ENCODE measurements at places on chromosomes 1 and 21.

DNA sequence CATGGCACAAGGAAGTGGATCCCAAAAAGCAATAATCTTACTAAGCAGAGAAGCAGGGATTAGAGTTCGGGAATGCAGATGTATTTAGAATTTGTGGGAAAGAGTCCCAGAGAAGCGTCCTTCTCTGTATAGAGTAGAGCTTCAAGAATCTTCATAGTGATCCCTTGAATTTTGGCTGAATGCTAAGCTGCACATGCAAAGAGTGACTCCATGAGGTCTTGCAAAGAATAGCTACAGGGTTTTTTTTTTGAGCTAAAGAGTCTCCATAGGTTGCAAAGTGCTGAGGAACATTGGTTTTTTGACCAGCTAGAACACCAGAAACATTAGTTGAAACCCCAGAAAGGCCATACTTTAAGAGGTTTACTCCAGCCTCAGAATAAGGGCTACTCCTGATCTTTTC, 206.7 kb downstream of the CTH start:
- DNase-seq, result no peak

DNA sequence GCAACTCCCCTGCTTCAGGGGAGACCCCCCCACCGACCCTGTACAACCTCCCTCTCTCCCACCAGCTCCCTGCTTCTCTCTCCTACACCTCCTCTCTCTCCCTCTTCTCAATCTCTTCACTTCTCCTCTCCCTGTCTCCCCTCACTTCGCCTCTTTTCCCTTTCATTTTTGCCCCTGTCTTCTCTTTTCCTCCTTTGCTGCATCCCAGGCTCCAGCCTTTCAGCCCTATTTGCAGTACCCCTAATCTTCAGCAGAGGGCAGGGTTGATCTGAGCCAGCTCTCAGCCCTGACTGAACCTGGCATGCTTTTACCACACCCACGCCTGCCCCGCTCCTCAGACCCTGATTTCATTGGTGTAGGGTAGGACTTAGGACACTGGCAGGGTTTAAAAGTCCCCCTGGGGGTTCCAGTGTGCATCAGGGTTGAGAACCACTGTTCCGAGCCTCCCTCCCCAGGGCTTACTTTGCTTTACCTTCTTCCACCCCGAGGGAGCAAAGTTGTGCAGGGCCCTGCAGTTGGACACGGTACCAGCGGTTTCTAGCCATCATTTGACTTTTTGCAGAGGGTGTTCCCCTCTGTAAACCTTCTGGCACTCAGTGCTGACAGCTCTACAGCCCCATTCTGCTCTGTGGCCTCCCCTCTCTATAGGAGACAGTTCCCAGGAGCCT, 67.3 kb upstream of the CNTN2 start:
- peak; percentile 92 for DNase-seq

DNA sequence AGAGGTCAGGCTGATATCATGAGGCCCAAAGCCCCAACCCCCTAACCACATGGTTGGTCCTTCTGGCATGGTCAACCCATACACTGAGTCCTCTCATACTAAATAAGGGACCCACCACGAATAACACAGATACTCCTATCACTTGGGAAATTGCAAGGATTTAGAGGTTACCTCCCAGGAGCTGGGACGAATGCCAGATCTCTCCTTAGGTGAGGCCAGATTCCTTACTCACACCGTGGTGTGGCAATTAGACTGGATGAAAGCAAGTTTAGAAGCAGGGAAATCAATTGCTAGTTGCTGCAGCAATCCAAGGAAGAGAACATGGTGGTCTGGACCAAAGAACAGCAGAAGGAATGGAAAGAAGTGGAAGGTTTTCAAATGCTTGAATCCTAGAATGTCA, 60.1 kb downstream of the IER5 start:
- DNase-seq, result no peak

- DNase-seq, result peak; percentile 59
These were observed 42.4 kb upstream of the AKT3 start for GRCh38 chr1:243892456-243892855.

DNA sequence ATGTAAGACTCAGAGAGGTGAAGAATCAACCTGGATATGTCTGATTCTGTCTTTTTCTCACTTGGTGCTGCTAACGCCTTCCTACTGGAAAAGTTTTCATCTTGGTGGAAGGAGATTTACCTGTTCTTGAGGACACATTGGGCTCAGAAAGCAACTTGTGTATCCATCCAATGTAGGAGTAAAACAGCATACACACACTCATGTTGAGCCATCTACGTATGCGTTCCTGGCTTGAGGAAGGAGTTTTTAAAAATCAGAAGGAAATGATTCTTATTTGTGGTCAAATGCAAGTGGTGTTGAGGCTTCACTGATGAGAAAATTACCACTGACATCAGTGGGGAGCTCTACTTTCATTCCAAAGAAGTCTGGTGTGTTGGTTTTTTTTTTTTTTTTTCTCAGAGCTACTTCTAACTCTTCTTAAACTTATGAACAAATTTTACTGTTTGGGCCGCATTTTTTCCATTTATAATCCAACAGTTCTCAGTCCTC, 25.6 kb downstream of the XCL2 start:
- DNase-seq, result no peak

DNA sequence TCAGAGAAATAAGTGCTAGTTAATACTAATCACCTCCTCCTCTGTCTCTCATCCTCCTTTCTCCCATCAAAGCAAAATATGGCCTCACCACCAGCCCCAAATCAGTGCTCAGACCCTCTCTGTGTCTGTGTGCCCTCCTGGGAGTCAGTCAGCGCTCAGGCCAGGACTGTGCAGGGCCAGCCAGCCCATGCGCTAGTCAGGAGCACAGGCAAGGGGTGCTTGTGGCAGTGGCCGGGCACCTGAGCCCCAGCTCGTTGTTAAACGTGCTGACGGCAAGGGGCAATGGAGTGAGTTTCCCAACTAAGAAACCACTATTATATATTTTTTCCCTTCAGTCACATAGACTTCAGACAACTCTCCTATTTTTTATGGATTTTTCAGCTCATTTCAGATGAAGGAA, 19.2 kb upstream of the PGD start:
- no peak for DNase-seq

DNA sequence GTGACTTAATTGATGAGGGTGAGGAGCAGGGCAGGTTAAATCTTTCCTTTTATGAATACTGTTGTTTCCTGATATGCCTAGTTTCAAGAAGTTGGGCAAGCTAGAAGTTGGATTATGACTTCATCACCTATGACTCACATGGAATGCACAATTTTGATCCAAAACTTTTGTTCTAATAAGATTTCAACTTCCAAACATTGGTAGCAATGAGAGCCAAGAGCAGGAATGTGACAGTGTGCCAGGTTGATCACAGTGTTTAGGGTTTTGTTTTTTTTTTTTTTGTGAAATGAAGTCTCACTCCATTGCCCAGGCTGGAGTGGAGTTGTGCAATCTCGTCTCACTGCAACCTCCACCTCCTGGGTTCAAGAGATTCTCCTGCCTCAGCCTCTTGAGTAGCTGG, 349.4 kb downstream of the DUSP10 start:
- no peak for DNase-seq

GRCh38 chr1:63774617-63775417, 1.0 kb downstream of the ROR1 start:
- peak; percentile 62 for DNase-seq

- no peak for DNase-seq
These were observed 1.0 kb downstream of the DMRTB1 start for GRCh38 chr1:53460211-53460634.

DNA sequence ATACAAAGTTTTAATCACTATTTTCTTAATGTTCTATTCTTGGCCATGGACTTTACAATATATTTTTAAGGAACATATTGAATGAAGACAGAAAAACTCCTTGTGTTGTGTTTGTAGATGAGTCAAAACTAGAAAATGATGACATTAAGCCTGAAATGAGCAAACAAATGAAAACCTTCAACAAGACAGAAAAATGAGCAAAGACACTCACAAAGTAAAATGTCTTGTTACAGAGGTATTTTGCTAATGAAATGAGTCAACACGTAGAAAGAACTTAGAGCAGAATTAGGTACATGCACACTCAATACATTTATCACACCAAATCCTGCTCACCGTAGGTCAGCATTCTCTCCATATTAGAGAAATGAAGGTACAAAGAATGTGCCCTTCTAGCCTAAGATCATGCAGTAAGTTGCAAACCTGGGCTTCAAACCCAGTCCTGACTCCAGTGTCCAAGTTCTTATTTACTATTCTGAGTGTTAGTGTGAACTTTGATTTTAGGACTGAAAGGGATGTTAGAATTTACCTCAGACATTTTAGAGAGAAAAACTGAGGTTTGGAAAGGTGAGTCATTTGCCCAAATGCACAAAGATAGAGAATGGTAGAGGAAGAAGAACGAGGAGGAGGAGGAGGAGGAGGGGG, 133.9 kb upstream of the SGIP1 start:
- no peak for DNase-seq

DNA sequence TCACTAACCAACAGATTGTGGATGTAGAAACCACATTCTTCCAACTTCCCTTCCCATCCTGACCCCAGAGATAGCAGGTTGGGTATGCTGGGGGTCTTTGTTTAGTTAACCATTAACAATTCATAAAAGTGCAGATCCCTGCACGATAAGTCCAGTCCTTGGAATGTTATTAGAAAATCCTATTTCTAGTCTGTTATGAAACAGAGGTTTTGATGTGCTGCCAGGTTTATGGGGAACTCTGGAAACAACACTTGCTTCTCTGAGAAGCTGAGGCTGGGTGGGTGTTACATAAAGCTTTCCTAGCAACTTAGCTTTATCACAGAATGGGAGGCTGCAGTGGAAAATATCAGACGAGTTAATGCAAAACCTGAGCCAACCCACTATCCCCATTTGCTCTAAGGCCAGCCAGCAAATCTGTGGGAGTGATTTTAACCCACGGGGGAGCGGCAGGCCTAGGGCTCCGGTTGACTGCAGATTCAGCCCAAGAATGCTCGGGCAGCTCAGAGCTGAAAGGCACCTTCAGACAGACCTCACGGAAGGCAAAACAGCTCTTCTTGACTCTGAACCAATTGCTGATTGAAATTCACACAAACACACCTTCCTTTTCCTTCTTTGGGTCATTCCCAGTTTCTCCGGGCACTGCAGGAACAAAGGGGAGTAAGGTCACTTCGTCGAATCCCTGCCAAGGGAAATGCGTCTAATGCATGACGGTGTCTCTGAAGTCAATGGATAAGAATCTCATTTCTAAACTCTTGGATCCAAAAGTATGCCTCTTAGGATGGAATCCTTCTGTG, 111.7 kb upstream of the IRF2BP2 start:
- no peak for DNase-seq

DNA sequence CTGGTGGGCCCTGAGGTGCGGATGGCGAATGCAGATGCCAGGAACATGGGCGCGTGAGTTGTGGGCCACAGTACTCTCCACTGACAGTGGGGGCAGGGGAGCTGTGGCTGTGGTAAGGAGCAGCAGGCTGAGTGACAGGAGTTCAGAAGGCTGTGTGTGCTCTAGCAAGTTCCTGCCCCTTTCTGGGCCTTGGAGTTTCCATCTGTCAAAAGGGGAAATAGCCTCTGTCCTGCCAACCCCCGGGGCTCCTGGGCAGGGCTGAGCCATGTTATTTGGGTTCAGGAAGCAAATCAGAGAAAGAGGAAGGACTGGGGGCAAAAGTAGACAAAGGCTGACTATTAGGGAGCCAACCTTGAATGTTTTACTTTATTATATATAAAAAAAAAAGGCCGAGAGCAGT, 19.5 kb upstream of the MFN2 start:
- DNase-seq, result peak; percentile 18

- DNase-seq, result no peak
These were observed 84.8 kb upstream of the BTG3 start for GRCh38 chr21:17697473-17697872.

DNA sequence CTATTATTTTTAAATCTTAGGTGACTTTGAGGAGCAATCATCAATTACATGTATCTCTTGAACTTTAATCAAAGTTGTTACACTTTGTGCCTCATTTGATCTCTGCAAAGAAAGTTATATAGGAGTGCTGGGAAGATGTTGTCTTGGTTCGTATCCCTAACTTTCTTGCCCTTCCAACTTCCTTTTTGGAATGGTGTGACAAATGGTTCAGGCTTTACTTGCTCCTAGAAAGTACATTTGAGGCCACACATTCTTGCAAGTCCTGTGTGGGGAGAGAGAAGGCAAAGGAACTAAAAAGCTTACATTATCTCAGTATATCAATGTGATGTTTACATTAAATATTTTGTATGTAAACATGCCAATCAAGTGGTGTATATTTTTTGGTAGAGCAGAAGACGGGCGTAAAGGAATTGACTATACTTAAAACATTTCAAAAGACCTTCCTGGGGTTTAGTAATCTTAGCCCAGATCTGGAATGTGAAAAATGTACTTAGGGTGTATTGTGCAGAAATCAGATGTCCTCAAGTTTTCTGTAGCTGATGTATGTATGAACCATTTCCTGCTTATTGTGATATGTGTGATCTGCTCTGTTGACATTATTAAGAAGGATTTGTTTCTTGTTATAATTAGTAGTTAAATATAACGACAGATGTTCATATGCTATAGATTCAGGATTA, 59.2 kb downstream of the USP25 start:
- no peak for DNase-seq

GRCh38 chr1:109282497-109282951, 421 bp downstream of the PSRC1 start:
- DNase-seq, result no peak

GRCh38 chr1:59814901-59815825, at the start of gene HOOK1:
Gene HOOK1, plus strand, starts transcription at chr1:59814949. Its CDS starts 169 bp downstream, at chr1:59815118.
- DNase-seq, result peak; percentile 33

DNA sequence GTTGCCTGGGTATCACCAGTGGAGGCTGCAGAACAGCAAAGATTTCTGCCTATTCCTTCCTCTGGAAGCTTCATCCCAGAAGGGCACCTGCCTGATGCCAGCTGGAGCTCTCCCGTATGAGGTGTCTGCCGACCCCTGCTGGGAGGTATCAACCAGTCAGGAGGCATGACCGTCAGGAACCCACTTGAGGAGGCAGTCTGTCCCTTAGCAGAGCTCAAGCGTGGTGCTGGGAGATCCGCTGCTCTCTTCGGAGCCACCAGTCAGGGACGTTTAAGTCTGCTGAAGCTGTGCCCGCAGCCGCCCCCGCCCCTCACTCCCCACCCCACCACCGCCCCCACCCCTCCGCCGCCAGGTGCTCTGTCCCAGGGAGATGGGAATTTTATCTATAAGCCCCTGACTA, 23.1 kb upstream of the HFM1 start:
- DNase-seq, result no peak

GRCh38 chr21:35346697-35347096, 297.6 kb upstream of the RUNX1 start:
- DNase-seq, result no peak

GRCh38 chr1:94887603-94888171, 39.2 kb downstream of the CNN3 start:
- no peak for DNase-seq

GRCh38 chr1:28815533-28816185, 3.7 kb downstream of the OPRD1 start:
- DNase-seq, result no peak

DNA sequence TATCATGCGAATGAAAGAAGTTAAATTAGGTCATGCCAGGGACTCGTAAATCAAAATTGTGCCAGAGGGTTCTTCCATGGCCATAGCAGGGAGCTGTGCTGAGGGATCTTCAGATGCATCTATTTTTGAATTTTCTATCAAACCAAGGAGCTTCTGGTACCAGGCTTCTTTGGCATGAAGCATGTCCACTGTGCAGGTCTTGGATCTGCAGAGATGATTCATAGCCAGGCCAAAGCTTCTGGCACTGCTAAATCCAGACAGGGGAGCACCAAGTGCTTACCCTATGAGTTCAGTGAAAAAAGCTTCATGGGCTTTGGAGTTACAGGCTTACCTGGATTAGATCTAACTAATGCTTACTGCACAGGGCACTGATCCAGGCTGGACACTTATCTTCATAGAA, 154.2 kb upstream of the DAB1 start:
- no peak for DNase-seq

GRCh38 chr1:152654110-152654509, 9.1 kb upstream of the LCE2D start:
- DNase-seq, result peak; percentile 48

GRCh38 chr1:52926864-52927211, 238 bp upstream of the SCP2 start:
- DNase-seq, result no peak

Measured in D341Med (cell line).